ENCODE measurements at places on chromosomes 4 and X. TPM values are rescaled to one million over a fixed set of nuclear protein-coding genes. Genes with fewer than 3 reads are reported as not detected.
A peak's percentile ranks its signal among the peaks of the same experiment; 100 is the strongest.

- H3K4me3 ChIP-seq = no peak overlapping the region
- no peaks in the 10 kb centered on the region for H3K36me3 ChIP-seq
- peaks cover 14% of the 10 kb centered on the region for H3K4me1 ChIP-seq
- no peaks in the 10 kb centered on the region for H3K27me3 ChIP-seq
Measured at GRCh38 chr4:2365913-2366210, 52.6 kb downstream of the ZFYVE28 start.

DNA sequence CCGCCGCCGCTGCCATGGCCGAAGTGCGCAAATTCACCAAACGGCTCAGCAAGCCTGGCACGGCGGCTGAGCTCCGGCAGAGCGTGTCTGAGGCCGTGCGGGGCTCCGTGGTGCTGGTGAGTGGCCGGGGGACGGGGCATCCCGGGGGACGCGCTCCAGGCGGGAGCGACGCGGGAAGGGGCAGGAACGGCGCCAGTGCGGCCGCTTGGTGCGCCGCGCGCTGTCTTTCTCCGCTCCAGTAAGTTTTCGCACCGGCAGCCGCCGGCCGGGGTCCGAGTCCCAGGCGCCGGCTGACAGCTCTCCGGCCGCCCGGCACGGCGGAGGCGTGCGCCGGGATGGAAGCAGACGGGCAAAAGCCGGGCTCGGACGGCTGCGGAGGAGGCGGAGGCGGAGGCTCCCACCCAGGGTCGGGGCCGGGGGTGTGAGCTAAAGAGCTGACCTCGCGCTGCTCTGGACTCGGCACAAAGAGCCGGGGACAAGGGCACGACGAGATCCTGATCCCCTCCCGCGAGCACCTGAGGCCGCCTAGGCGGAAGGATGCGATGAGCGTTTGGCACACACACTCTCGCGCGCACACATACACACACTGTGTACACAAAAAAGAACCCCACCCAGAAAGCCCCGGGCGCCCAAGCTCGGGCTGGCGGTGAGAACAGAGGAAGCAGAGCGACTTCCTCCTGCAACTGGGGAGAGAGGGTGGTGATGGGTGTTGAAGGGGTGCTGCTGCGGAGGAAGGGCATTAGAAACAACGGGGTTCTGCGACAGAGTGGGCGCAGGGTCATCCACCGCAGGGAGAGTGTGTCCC is 545 bp downstream of the DOCK11 start:
- peak overlapping the region; percentile 83 for H3K27ac ChIP-seq
- peak; percentile 87 for DNase-seq
- no peaks in the 10 kb centered on the region for H3K36me3 ChIP-seq

GRCh38 chrX:66489339-66489738 is 149.5 kb downstream of the EDA2R start:
- no peaks in the 10 kb centered on the region for H3K36me3 ChIP-seq
- no peak overlapping the region for H3K27ac ChIP-seq
- H3K4me1 ChIP-seq = no peaks in the 10 kb centered on the region
- H3K4me3 ChIP-seq = no peak overlapping the region

DNA sequence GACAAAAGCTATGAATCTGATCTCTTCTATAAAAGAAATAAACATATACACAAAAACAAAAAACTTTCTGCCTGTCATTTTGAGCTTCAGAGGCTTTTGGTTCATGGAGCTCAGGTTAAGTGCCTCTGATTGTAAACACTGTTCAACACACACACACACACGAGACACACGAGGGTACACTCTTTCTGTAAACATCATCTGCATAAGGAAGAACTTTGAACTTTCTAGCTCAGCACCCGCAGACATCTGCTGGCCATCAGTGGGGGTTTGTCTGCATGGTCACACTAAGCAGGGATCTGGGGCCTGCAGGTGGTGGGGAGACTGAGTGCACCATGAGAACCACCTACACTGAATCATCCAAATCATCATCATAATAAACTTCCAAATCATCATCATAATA is 54.9 kb downstream of the STX18 start:
- no peaks in the 10 kb centered on the region for H3K27me3 ChIP-seq
- DNase-seq = no peak
- no peak overlapping the region for H3K4me3 ChIP-seq
- H3K27ac ChIP-seq = no peak overlapping the region
- H3K36me3 ChIP-seq = no peaks in the 10 kb centered on the region

GRCh38 chr4:6752486-6752829 is 30.1 kb upstream of the KIAA0232 start:
- H3K27ac ChIP-seq = no peak overlapping the region
- H3K4me3 ChIP-seq = no peak overlapping the region
- no peaks in the 10 kb centered on the region for H3K27me3 ChIP-seq
- H3K36me3 ChIP-seq = no peaks in the 10 kb centered on the region
- peaks cover 20% of the 10 kb centered on the region for H3K4me1 ChIP-seq

DNA sequence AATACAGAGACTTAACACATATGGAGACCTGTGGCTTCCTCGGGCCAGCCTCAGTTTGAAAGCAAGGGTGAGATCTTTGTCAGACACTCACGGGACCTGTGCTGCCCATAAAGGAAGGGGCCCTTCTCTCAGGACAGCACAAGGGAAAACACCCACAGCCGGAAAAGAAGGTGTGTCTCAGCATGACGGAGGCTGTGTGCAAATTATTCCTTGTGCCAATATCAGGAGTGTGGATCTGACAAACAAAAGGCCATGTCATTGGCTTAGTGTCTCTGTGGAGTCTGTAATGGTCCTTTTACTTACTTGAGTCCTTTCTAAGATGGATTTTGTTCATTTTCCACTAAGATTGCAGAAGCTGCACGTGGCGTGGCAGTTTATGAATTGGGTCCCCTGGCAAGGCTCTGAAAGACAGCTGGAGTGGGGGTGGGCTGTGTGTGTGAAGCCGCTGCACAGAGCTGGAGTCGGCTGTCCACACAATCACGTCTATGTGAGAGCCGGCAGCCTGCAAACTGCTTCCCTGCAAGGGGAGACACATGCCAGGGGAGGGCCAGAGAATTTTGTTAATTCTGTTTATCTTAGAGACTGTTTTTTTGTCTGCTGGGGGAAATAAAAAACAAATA is 1.9 kb downstream of the ENPP6 start:
- H3K4me1 ChIP-seq = no peaks in the 10 kb centered on the region
- no peak for DNase-seq
- no peak overlapping the region for H3K4me3 ChIP-seq
- no peaks in the 10 kb centered on the region for H3K27me3 ChIP-seq
- no peaks in the 10 kb centered on the region for H3K36me3 ChIP-seq

DNA sequence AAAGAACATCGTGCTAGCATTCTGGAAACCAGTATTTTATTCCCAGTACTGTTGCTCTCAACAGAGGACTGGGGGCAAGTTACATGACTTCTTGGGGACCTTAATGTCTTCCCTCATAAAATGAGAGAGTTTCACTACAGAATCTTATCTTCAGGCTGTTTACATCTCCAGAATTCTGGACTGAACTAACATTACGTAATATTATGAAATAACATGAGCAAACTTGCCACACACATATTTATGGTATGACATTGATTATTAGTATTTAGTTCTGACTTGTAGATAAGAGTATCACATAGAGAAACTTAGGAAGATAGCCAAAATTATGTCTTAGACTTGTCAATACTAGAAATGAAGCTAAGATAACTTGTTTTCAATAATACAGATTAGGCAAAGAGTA is 68.0 kb downstream of the NFKB1 start:
- no peaks in the 10 kb centered on the region for H3K27me3 ChIP-seq
- H3K4me3 ChIP-seq = no peak overlapping the region
- no peaks in the 10 kb centered on the region for H3K36me3 ChIP-seq
- DNase-seq = no peak
- H3K27ac ChIP-seq = no peak overlapping the region
- H3K4me1 ChIP-seq = peaks cover 1% of the 10 kb centered on the region

DNA sequence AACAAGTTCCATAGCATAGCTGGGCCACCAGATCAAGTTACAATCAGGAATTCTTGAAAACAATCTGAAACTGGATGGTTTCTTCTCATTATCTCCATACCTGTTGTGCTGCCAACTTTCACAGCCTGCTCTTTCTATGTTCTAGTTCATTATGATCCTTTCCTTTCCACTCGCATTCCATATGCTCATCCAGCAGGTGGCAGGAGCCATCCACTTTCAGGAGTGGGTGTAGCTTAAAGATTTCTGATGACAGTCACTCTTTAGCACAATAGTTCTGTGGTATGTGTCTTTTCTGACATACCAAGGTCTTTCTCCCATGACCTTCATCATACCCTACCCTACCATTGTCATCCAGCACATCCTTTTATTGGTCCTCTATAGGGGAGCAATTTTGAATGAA is 46.4 kb downstream of the PAGE2 start:
- H3K27me3 ChIP-seq = no peaks in the 10 kb centered on the region
- H3K4me3 ChIP-seq = no peak overlapping the region
- H3K27ac ChIP-seq = no peak overlapping the region

Gene SUPT20HL2
- not detected for total RNA-seq

Gene POU3F4
- not detected for total RNA-seq

Gene WAS
- 46.0 TPM for total RNA-seq
